ENCODE measurements at places on chromosomes 7 and 10.

DNA sequence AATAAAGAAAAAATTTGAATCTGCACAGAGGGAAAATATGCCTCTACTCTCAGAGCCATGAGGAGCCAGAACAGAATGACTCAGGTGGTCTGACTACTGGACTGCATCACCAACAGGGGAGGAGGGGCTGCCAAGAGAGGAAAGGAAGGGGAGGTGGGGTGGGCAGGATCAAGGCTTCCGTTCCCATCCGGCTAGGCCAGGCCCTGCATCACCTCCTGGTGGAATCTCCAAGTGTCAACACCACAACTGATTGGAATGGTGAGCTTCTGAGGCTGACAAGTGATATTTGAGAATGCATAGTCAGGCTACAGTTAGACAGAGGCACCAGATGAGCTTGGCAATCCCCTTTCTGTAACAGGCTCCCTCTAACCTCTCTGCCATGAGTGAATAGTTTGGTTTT is 10.4 kb upstream of the GPR26 start:
- DNase-seq: no peak

- DNase-seq: no peak
These were observed 27.5 kb downstream of the ADRB1 start for GRCh38 chr10:114071178-114071577.

GRCh38 chr10:110636932-110637557 is 7.1 kb upstream of the RBM20 start:
- no peak for DNase-seq

DNA sequence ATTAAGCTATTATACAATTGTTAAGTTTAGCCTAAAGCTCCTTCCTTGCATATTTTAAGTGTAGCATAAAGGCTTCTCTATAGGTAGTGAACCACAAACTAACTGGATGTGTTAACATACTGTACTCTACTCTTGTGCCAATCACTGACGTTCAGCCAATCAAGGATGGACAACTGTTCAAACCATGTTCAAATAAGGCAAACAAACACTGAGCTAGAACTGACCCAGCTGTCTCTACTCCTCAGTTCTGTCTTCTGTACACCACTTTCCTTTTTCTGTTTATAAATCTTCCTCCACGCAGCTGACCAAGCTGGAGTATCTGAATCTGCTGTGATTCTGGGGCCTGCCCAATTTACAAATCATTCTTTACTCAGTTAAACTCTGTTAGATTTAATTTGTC is 188.7 kb upstream of the MBL2 start:
- no peak for DNase-seq

DNA sequence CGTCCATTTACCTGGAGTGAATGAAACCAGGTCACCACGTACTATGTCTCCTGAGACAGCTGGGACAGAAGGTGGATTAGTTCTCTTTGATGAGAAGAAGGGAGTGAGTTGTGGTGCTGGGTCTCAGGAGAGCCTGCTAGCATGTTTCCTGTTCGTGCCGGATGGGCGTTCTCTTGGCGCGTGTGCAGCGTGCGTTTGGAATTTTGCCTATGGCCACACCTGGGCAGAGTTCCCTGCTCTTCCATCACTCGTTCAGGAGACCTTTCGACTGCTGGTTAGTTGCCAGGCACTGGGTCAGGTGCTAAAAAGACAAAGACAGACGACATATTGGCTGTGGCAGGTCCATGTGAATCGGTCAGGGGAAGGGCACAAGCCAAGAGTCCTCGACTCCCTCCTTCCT is 90.3 kb downstream of the TRRAP start:
- no peak for DNase-seq

GRCh38 chr10:608331-609261 is 80.9 kb downstream of the DIP2C start:
- DNase-seq: no peak

- no peak for DNase-seq
These were observed 171.6 kb upstream of the FOXP2 start for GRCh38 chr7:114242992-114243507.

- no peak for DNase-seq
These were observed 3.9 kb downstream of the COG5 start for GRCh38 chr7:107559864-107560263.

DNA sequence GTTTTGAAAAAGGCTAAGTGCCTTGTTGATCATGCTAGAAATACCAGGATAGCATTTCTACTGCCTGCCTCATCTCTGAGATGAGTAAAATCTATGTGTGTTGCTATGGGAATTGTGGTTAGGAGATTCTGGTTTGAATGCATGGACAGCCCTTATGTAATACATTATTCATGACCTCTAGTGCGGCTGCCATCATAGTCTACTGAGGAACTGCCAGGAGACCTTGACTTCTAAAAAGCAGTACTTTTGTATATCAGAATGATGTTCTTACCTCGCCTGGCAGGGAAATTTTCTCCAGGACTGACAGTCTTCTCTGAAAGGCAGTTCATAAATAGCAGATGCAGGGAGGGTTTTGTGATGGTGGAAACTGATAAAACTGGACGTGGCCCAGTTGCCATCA is 248.5 kb downstream of the NSUN6 start:
- DNase-seq: no peak

GRCh38 chr7:132643302-132643701 is 67.0 kb upstream of the PLXNA4 start:
- no peak for DNase-seq

DNA sequence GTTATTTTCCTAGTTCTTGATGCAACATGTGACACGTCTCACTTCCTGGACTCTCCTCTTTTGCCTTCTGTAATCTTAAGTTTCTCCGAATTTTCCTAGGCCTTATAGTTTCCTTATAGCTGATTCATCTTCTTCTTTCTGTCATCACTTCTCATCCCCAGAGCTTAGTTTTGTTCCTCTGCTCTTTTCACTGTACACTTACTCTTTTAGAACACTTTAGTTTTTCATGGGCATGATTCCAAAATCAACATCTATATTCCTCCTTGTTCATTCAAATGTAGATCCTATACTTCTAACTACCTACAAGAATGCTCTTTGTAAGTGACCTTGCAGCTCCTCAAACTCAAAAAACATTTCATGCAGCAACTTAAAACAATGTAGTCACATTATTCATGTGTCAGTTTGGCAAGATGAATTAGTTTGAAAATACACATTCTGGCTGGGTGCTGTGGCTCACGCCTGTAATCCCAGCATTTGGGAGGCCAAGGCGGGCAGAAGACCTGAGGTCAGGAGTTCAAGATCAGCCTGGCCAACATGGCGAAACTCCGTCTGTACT is 13.1 kb upstream of the SLC26A3 start:
- no peak for DNase-seq

DNA sequence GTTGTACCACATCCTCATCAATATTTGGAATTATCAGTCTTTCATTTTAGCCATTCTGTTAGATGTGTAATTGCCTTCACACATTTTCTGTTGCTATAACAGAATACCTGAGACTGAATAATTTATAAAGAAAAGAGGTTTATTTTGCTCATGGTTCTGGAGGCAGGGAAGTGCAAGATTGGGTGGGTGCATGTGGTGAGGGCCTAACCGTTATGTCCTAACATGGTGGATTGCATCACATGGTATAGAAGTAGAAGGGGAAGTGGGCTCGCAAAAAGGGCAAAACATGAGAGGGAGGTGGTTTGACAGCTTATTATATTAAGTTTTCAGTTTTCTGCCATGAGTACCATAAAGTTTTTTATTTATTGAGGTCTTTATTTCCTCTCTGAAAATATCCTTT is 452.0 kb downstream of the ARL4A start:
- DNase-seq: no peak

DNA sequence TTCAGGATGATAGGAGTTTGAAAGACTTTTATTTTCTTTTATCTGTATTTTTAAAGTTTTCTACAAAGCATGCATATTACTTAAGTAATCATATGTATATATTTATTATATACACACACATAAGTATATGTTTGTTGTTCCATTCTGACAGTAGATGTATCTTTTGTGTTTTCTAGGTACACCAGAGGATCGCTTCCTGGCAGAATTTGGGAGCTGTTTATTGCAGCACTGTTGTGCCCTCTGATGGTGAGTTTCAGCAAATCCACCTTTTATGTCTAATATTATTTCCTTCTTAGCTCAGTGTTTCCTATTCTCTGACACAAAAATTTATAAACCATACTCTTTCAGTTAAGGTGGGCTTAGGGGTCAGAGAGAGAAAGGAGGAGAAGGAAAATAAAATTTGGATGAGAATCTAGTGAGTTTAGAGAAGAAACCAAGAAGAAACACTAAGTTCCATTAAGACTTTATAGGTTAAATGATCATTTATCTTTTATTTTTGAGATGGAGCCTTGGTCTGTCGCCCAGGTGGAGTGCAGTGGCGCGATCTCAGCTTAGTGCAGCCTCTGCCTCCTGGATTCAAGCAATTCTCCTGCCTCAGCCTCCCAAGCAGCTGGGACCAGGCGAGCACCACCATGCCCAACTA is 59.2 kb upstream of the OIT3 start:
- DNase-seq: no peak

- DNase-seq: no peak
These were observed 62.4 kb downstream of the PRKAG2 start for GRCh38 chr7:151814400-151815009.

GRCh38 chr10:79391231-79392019 is 44.2 kb downstream of the PPIF start:
- DNase-seq: no peak

- peak; percentile 74 for DNase-seq
These were observed at the start of gene KMT2C for GRCh38 chr7:152435384-152436110. Gene KMT2C (minus strand): TSS chr7:152436003. CDS start chr7:152435786, 217 bp downstream.

GRCh38 chr10:64813391-64813790 is 1292.2 kb downstream of the REEP3 start:
- no peak for DNase-seq

DNA sequence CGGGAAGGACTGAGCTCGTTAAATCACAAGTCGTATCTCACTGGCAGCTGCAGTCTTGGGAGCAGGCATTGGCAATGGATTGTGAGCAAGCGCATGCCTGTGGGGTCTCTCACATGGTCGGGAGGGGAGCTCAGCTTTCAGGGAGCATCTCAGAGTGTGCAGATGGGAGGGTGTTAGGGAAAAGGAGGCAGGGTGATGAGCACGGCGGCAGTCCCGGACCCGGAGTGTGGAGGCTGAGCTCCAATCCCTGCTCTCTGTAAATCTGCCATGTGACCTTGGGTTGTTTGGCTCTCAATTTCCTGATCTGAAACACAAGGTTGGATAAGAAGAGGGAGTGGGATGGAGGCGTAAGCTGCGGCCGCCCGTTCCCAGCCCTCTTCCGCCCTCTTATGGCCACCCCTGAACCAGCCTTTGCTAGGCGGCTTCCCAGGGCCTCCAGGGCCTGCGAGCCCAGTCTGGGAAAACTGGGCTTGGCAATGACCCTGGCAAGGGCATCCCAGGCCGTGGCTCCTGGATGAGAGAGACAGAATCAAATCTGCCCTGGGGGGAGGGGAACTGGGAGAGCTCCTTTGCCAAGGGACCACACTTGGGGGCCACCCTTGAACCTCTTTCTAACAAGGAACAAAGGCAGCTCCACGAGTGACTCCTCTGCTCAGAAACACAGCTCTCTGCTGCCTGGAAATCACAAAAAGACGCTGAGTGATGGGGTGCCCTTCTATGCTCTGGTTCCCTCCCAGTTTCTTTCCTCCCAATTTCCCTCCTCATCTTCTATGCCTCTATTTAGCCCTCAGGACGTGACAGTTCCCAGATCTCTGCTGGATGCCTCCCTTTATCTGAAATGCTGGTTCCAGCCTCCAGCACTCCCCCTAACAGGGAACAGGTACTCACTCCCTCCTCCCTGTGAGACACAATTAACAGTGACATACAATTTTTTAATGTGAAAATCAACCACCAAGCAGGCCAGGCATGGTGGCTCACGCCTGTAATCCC is 41.7 kb upstream of the LOXL4 start:
- no peak for DNase-seq

DNA sequence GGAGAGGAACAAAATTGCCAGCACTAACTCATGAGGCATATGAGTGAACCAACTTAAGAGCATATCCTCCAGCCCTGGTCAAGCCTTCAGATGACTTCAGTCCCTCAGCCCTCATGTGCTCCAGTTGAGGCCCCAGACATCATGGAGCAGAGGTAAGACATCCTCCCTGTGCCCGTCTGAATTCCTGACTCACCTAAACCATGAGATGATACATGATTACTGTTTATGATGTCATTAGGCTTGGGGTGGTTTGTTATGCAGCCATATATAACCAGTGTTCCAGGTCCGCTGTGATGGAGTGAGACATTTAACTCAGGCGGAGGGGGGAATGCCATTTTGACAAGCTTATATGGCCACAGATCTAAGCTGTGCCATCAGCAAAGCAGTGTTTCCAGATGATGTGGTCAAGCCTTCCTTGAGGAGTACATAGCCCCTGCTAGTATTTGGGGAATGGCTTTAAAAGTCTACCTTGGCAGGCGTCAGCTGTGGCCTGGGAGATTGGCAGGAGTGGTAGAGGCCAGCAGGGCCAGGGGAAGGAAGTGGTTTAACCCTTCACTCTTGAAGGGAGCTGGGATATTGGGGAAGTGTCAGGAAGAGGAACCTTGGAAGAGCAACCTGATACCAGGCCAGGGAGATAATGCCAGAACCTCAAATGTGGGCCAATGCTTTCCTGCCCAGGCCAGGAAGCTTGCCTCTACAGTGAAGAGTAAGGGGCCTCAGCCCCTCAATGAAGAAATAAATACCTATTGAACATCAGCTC is 343.0 kb upstream of the PODXL start:
- no peak for DNase-seq

DNA sequence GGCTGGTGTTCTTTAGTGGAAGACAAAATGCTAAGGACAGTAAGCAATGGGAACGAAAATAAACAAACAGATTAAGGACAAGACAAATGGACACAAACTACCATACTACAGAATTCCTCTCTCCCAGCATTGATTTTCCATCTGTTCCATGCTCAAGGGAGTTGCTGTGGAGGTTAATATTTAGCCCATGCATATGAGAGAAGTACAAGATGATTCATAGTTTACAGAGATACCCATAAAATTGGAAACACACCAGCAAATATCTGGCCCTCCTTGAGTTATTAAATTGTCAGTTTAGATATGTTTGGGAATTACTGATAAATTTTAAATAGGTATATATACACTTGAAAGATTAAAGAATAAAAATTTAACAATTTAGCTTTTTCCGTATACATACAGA is 69.8 kb downstream of the GLI3 start:
- no peak for DNase-seq

GRCh38 chr10:9010093-9010492 is 955.6 kb downstream of the GATA3 start:
- peak; percentile 52 for DNase-seq

DNA sequence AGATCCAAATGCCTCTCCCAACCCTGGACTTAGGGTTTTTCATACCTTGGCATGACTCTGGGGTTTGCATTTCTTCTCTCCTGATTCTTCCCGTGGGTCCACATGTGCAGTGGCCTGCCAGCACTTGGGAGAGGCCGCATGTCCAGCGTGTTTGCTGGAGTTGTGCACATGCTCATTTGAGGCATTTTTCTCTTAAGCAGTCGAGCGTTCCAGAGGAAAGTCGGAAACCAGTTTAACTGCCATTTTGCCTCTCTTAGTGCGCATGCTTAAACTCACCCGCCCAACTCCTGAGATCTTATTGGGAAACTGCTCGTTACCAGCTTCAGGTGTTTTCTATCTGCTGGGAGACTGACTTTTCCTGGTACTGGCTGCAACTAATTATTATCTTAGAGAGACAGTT is 888.4 kb upstream of the PHF14 start:
- DNase-seq: no peak

Data from T-helper 2 cell (primary cell).